Foreskin fibroblast (primary cell): ENCODE measurements at places on chromosomes 5 and 9.

DNA sequence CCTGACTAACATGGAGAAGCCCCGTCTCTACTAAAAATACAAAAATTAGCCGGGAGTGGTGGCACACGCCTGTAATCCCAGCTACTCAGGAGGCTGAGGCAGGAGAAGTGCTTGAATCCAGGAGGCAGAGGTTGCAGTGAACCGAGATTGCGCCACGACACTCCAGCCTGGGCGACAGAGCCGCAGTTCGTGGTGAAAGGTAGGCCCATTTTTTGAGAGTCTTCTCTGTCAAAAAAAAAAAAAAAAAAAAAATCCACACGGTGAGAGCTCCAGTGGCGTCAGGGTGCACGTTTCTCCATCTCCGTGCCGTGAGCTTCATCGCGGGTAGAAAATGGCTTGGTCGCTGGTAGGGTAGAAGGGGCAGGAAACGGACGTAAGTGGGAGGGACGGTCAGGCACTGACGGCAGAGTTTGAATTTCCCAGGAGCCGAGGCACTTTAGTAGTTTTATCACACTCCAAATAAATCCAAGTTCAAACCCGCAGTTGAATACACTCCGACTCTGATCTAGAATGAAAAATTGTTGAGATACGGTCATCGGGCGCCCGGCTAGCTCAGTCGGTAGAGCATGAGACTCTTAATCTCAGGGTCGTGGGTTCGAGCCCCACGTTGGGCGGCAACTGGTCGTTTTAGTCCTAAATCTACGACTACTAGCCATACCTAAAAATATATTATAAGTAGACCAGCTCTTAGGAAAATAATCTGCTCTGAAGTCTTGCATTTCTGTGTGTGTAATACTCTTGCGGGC is 2.4 kb upstream of the TRIM7 start:
- peak; percentile 93 for DNase-seq

GRCh38 chr5:607541-608428 is 4.4 kb upstream of the CEP72 start:
- DNase-seq = no peak

GRCh38 chr9:113302792-113303418 is at the start of gene RNF183:
Gene RNF183 (minus strand): TSS chr9:113303376. CDS start chr9:113298184, 5,192 bp downstream.
- no peak for DNase-seq

GRCh38 chr5:122401976-122402725 is 90.1 kb downstream of the SNCAIP start:
- DNase-seq = no peak

DNA sequence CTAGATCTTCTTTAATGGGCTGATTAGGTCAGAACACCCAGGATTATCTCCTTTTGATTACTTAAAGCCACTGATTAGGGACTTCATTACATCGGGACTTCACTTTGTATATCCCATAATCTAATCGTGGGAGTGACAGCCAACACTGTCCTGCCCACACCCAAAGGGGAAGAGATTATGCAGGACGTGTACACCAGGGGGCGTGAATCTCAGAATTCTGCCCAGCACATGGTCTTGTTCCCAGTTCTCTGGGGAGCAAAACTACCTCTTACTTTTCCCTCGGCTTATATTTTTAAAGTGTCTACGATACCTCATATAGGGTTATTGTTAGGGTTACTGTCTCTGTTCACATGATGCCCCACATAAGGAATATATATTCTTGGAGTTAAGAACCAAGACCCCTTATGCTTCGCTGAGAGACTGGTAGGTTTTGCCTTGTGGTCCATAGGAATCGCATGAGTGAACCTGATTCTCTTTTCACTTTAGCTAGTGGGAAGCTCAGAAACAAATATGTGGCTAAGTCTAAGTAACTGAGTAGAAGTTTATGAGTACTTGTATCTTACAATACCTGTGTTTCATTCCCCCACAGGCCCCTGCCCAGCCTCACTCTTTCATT is 192.7 kb downstream of the GNA14 start:
- no peak for DNase-seq

GRCh38 chr9:113724202-113724601 is 151.9 kb upstream of the ZNF618 start:
- DNase-seq = no peak

DNA sequence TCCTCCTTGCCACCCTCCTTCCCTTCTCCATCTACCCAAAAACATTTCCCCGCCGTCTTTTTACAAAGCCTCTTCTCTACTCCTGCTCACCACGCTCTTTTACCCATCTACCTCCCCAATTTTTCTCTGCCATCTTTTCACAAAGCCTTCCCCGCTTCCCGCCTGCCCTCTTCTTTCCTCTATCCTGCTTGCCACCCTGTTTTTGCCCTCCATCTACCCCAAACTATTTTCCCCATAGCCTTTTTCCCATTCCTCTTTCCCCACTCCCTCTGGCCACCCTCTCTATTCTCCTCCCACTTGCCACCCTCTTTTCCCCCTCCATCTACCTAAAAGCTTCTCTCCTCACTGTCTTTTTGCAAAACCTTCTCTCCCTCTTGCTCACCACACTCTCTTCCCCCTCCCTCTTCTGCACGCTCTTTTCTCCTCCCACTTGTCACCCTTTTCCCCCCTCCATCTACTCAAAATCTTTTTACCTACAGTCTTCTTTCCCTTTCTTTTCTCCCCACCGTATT is 19.4 kb upstream of the TRIM52 start:
- no peak for DNase-seq

DNA sequence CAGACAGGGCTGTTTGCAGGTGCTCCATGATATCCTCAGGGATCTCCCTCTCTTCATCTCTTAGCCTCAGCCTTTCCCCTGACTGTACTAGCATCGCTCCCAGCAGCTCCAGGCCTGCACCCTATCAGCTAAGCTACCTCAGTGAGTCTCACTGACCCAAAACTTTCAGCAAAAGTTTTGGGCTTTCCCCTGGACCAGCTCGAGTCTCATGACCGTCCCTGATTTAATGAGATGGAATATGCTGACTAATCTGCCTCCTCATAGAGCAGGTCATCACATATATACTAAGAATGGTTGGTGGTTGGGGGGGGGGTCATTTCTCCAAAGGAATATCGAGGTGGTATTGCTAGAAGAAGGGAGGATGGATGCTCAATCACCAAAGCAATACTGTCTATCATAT is 151.5 kb downstream of the NR3C1 start:
- no peak for DNase-seq

GRCh38 chr9:93252116-93252780 is 68.3 kb downstream of the WNK2 start:
- no peak for DNase-seq

DNA sequence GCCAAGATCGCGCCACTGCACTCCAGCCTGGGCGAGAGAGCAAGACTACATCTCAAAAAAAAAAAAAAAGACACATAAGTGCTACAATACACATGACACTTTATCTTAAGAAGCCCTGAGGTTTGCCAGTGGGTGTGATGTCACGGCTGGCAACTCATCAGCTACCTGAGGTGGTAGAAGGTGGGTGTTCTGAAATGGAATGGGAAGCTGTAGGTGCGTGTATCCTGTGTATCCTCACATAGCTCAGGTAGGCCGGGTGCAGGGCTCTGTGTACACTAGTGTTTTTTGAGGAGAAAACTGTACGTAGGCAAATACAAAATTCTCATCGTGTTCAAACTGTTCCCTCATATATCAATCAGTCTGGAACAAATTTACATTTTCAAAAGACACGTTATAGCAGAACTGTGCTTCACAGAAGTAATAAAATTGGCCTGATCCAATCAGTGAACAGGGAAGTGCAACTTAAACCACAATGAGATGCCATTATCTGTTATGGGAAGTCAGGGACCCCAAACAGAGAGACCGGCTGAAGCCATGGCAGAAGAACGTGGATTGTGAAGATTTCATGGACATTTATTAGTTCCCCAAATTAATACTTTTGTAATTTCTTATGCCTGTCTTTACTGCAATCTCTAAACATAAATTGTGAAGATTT is 10.4 kb downstream of the BICD2 start:
- no peak for DNase-seq

DNA sequence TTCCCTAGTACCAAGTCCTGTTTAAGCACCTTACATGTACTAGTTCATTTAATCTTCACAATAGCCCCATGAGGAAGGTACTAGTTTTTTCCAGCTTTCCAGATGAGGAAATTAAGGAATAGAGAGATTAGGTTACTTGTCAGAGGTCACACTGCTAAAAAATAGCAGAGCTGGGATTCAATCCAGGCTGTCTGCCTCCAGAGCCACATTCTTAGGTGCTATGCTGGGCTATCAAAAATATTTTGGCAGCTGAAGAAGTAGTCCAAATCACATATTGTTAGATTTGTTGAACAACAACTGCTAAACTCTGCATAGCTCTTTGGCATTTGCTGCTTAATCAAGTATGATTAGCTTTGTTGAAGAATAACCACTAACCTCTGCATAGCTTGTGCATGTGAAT is 591.5 kb upstream of the KLF4 start:
- peak; percentile 21 for DNase-seq

DNA sequence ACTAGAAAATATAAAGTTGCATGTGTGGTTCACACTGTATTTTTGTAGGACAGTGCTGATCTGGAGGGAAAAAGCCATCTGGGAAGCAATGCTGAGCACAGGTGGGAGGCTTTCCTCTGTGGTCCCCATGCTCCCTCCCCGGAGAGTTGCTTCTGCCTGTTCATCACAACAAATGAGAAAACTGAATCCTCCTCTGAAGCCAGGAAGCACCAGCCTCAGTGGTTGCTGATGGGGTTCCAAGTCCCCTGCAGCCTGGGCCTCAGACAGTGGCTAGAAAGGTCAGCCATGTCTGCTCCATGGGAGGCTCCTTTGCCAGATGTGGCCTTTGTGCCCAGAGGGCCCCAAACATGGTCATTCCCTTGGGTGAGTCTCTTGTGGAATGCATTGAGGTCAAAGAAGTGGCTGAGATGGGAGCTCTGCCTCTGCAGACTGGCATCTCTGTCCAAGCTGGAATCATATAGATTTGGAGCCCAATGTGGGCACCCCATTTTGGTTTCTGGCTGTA is 77.6 kb downstream of the C5orf15 start:
- no peak for DNase-seq

DNA sequence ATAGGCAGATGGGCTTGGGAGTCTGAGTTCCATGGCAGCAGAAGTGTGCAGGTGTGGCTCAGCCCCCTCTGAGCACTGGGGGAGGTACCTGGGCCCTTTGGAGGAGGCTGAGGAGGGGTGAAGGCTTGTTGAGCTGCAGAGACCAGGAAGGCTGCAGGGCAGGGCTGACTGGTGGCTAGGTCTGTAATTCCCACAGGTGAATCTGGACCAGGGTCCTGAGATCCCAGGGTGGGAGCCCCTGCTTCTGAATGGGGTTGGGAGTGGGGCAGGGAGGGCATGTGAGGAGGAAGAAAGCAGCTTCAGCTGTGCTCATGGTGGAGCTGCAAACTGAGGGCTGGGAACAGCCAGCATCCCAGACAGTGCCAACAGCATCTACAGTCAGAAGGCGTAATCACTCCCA is 111.1 kb downstream of the CACNA1B start:
- DNase-seq = no peak

DNA sequence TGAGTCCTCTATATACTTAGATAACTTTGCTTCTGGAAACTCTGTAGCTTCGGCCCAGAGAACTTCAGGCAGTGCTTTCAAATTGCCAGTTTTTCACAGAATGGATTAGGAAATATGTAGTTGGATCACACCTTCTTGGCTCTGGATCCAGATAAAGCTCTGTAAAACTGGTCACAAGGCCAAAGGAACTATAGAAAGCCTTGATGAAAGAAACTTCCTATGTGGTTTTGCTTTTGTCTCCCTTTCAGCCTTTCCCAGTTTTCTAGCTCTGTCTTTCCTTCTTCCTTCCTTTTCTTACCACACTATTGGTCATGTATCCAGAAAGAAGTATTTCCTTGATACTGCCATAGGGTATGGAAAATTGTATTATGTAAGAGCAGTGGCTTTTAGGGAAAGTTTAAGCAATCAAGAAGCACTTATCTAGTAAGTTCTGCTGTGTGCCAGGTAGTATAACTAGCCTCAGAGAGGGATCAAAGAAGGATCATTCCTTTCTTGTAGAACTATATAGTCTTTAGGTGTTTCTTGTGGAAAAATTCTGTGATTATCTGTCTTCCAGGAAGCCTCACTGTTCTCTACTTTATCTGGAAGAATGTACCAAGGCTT is 6.3 kb downstream of the GPR21 start:
- no peak for DNase-seq

DNA sequence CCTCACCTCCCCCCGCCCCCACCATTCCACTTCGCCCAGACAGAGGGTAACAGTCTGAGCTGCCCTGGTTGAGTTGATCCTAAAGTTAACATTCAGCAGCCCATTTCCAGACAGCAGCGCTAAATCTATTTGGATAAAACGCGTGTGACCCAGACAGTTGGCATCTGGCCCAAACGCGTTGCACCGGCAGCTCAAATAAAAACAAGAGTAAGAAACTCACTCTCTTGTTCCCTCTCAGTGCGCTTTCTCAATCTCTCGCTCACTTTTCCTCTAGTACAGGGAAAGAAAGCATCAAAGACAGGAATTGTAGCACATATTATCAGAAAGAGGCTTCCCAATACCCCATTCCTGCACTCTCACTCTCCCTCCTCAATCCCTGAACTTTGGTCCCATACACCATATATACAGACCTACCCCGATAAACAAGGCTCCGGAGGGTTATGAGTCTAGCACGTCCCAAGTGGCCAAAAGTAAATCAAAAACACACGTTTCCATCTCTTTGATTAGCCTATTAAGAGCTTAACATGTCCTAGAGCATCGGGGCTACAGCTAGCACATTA is 1.3 kb downstream of the ADAMTS6 start:
- peak; percentile 92 for DNase-seq

- no peak for DNase-seq
These were observed 104.1 kb downstream of the SLC25A46 start for GRCh38 chr5:110842948-110843347.

DNA sequence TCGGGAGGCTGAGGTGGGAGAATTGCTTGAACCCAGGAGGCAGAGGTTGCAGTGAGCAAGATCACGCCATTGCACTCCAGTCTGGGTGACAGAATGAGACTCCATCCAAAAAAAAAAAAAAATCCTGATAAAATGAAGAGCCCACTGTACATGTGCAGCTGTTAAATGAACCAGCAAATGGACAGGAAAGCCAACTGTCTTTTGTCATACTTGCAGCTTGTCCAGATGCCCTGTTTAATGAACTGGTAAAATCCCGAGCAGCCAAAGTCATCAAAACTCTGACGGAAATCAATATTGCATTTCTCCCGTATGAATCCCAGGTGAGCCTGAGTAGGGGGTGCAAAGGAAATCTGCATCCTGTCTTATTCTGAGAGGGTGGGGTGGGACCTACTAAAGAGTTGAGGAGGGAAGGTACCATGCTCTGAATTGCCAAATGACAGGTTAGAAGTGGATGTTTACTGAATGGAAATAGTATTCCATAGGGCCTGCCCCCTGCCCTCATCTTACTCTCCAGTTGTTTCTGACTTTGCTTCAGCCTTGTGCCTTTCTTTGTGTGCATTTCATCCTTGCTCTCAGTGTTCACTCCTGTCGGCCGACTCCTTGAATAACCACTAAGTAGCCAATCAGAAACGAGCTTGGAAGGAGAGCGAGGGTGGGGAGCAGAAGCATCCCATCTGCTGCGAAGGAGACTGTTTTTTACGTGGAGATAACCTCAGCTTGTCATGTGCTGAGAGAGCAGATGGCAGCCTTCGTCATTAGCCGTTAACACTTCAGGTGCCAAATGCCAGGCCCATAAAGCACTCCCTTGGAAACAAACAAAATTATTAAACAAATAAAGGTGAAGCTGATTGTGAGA is 45.7 kb upstream of the CFAP157 start:
- no peak for DNase-seq

GRCh38 chr5:158313027-158313732 is 454.2 kb upstream of the CLINT1 start:
- DNase-seq = no peak
